ENCODE measurements at places on chromosomes 6 and 20. TPM values are rescaled to one million over a fixed set of nuclear protein-coding genes. Genes with fewer than 3 reads are reported as not detected.

GRCh38 chr20:25047766-25048165 lies 10.2 kb downstream of the ACSS1 start:
- peaks cover 6% of the 10 kb centered on the region for H3K4me1 ChIP-seq
- H3K27ac ChIP-seq, result no peak overlapping the region
- H3K4me3 ChIP-seq, result no peak overlapping the region
- peaks cover 5% of the 10 kb centered on the region for H3K36me3 ChIP-seq
- peaks cover 11% of the 10 kb centered on the region for H3K27me3 ChIP-seq

- no peak overlapping the region for H3K4me3 ChIP-seq
- peaks cover 8% of the 10 kb centered on the region for H3K27me3 ChIP-seq
- DNase-seq, result no peak
- H3K27ac ChIP-seq, result no peak overlapping the region
- peaks cover 57% of the 10 kb centered on the region for H3K4me1 ChIP-seq
- peaks cover 3% of the 10 kb centered on the region for H3K36me3 ChIP-seq
These were observed 39.4 kb downstream of the SCML4 start for GRCh38 chr6:107784669-107785068.

DNA sequence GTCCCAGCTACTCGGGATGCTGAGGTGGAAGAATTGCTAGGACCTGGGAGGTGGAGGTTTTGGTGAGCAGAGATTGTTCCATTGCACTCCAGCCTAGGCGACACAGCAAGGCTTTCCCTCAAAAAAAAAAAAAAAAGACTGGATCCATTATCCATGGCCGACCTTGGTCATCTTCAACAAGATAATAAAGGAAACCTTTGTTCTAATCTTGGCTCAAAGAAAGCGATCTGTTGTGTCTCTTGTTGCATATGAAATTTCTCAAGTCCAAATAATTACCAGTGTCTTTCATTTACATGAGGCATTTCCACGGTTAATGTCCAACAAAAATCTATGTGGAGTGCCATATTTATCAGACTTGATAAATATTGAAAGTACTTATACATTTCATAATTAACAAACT lies 23.7 kb upstream of the KIF16B start:
- no peak for DNase-seq
- H3K27ac ChIP-seq, result no peak overlapping the region
- H3K27me3 ChIP-seq, result peaks cover 10% of the 10 kb centered on the region
- H3K4me3 ChIP-seq, result no peak overlapping the region
- no peaks in the 10 kb centered on the region for H3K36me3 ChIP-seq

- no peaks in the 10 kb centered on the region for H3K4me1 ChIP-seq
- no peak for DNase-seq
- H3K4me3 ChIP-seq, result no peak overlapping the region
- H3K36me3 ChIP-seq, result no peaks in the 10 kb centered on the region
These were observed 124.8 kb downstream of the SH3BGRL2 start for GRCh38 chr6:79755967-79756366.

- peaks cover 2% of the 10 kb centered on the region for H3K36me3 ChIP-seq
- H3K27me3 ChIP-seq, result peaks cover 3% of the 10 kb centered on the region
- no peak overlapping the region for H3K27ac ChIP-seq
- peaks cover 5% of the 10 kb centered on the region for H3K4me1 ChIP-seq
- H3K4me3 ChIP-seq, result no peak overlapping the region
- no peak for DNase-seq
These were observed 106.6 kb downstream of the NOL4L start for GRCh38 chr20:32478576-32478975.

DNA sequence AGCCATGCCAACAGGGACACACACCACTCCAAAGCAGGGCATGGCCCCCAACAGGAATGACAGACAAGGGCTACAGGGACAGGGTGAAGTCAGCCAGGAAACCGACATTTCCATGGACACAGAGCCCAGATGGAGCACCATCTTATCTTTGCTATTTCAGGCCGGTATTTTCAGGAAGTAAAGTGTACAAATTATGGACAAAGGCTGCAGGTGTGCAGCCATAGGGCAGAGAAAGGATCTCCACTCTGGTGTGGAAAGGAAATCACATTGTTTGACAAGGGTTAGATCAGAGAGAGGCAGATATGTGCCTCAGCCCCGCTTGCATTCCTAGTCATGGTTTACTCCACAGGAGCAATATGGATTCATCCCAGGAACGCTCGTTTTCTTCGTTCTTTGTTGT lies 81.7 kb upstream of the SLC22A23 start:
- no peaks in the 10 kb centered on the region for H3K36me3 ChIP-seq
- peaks cover 3% of the 10 kb centered on the region for H3K27me3 ChIP-seq
- no peak overlapping the region for H3K4me3 ChIP-seq

- H3K4me3 ChIP-seq, result no peak overlapping the region
- no peak for DNase-seq
- H3K4me1 ChIP-seq, result peaks cover 5% of the 10 kb centered on the region
These were observed 96.5 kb upstream of the SCP2D1 start for GRCh38 chr20:18717062-18717461.

Gene MSH5
- 83.4 TPM for total RNA-seq

Measured in activated T-helper 1 cell treated with anti-CD3 and anti-CD28 coated beads, Interleukin-12 subunit alpha, Interleukin-12 subunit beta, Interleukin-2, Interleukin-4 antibody, amounts not matched to agents 30 ng/mL and 10 ng/mL and 1 ng/mL, durations not matched to agents 14 hours and 24 hours and 36 hours (primary cell).